ENCODE measurements at places on chromosomes 12 and 14.
A peak's percentile ranks its signal among the peaks of the same experiment; 100 is the strongest.

GRCh38 chr14:66850258-66850888 lies 338.9 kb upstream of the GARIN2 start:
- no peak for DNase-seq

- DNase-seq = no peak
Measured at GRCh38 chr12:42373669-42374068, 47.7 kb downstream of the PPHLN1 start.

DNA sequence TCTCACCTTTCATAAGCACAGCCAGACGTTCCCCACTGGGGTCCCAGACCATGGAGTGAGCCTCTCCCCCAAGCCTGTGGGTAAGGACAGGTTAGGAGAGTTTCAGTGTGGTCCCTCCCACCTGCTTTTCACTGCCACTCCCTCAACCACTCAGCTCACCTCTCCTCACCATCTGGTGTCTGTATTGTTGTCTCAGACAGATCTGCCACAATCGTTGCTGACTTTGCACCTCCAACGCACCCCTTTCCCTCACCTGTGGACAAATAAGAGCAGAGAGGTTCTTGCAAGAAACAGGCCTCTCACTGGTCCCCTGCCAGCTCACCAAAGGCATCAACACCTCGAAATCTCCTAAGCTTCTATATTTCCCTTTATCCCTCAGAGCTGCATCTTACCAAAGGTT lies 8.8 kb downstream of the MYG1 start:
- DNase-seq = no peak

DNA sequence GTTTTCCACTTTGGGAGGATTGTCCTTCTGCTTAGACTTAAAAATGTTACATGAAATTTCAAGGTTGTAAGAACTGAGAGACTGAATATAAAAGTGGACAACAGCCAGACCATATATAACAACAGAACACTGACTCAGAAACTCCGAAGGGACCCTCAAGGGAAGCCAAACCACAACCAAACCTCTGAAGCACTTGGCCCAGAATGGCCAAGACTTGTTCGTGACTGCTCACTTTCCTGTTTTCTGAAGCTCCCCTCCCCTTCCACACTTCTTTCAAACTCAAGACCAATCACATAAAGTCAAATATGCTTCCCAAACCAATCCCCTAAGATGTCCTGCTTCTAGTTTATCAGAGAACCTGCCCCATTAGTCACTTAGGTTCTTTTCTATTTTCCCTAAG lies 13.7 kb downstream of the OR6J1 start:
- no peak for DNase-seq

DNA sequence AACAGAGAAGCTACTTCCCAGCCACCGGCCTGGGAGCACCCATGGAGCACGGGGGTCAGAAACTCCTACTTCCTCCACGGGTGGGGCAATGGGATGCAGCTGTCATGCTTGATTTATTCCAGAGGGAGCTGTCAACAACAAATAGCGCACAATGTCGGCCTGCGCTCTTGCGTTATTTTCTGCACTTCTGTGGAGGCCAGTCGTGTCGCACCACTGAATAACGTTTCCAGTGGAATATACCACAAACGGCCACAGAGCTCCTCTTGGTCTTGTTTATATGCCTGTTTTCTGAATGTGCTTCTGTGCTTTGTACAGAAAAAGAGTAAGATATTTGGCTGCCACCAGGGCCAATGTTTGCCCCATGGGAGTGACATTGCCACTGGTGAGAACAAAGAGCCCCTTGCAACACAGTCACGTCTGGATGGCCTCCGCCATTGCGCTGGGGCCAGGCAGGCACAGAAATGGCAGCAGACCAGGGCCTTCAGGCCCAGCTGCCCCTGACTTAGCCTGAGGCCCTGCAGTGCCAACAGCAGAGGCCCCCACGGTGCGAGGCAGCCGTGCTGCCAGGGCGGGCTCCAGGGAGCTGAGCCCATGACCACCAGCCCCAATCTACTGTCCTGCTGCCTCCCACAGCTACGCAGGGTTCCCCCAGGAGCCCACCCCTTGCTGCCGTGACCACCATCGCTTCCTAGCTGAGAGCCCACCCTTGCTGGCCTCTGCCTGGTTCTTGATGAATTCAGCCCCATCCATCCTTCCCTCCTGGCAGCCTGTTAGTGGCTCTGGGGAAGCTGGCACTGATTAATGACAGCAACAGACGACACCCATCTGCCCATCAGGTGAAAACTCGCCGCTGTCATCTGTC lies 28.9 kb upstream of the TMEM179 start:
- DNase-seq = no peak

GRCh38 chr14:70803321-70804310 lies 5.7 kb downstream of the MAP3K9 start:
- no peak for DNase-seq

GRCh38 chr12:49662998-49663843 lies 39.9 kb downstream of the PRPF40B start:
- peak; percentile 94 for DNase-seq

- peak; percentile 20 for DNase-seq
Measured at GRCh38 chr14:64928239-64929013, 14.1 kb downstream of the GPX2 start.

- DNase-seq = no peak
Measured at GRCh38 chr12:100329800-100330199, 27.1 kb upstream of the SLC17A8 start.

DNA sequence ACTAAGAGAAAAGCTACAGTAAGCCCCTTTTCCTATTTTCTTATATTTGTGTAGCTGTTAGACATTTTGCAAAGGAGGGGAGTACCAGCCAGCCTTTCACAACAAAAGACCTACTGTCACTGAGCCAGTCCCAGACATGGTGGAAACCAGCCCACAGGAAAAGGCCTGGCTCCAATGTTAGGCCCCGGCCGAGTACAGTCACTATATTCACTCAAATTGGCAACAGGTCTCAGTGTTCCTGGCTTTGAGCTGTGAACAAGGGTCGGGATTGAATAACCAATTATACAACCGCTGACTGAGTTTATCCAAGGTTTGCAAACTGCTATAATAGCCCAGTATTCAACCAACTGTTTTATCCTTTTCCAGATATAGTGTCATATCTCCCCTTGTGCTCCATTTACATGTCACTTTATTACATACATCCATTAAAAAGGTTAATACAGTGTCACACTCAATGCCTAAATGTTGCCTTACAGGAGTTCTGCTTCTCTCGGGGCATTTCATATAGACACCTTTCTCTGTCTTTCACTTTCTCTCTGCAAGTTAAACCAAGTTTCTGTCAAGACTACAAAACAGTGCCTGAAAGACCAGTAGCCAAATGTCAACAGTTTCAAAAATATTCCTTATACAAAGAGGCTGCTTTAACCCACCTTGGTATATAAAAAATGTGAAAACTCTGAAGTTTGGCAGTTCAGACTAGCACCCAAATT lies 178.1 kb downstream of the SOX5 start:
- DNase-seq = no peak

DNA sequence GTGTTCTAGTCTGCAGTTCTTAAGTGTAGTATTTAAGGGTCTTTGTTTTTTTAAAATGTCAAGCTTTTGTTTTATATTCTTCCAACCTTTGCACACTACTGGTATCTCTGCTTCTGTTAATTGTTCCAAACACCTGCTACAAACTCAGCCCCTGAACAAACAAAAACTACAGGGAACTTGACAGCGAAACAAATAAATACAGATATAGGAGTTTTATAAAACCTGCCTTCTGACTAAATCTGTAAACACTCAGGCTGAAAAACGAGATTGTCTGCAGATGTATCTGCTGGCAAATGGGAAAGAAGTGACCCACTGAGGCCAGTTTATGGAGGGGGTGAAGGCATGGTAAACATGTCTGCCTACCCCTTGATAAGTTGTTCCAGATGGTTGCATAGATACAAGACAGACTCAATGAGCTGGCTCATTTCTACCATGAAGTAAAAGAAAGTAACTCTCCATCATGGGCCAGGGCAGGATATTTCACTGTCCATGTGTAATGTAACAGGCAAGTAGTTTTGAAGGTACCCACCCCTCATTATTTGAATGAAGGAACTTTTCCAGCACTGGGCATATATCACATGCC lies 75.6 kb downstream of the LMO3 start:
- DNase-seq = no peak

DNA sequence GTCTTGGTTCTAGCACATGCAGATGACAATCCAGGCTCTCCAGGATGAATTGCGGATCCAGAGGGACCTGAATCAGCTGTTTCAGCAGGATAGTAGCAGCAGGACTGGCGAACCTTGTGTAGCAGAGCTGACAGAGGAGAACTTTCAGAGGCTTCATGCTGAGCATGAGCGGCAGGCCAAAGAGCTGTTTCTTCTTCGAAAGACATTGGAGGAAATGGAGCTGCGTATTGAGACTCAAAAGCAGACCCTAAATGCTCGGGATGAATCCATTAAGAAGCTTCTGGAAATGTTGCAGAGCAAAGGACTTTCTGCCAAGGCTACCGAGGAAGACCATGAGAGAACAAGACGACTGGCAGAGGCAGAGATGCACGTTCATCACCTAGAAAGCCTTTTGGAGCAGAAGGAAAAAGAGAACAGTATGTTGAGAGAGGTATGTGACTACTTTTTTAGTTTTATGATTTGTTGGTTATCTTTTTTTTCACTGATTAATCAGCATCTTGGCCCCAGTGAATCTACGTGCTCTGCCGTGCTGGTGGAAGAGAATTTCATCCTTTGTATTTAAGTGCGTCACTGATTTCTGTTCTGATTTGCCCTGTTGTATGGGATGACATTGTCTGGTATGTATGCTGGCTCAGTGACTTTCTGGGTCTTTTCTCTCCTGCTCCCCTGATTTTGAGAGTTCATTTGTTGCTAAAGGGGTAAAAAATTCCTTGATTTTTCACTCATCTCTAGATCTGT lies 92.3 kb downstream of the ERC1 start:
- no peak for DNase-seq

DNA sequence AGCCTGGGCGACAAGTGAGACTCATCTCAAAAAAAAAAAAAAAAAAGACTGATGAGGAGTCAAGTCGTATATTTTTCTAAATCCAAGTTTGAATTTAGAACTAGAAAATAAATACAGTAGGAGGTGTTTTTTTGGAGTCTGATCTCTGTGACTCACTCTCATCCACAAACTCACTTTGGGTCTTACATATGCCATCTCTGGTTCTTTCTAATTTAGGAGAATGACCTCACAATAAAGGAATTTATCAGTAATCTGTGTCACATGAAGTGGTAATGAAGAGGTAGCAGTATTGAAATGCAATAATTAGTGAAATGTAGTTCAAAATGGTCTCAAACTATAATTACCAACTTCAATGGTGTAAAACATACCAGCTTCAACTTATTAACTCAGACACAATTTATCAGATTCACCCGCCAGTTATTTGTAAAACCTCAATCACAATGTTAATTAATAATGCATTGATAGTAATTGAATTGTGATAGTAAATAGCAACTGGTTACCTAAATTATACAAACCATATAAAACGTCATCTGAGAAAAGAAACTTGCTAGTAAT lies 4.4 kb upstream of the CFL2 start:
- no peak for DNase-seq

- DNase-seq = no peak
Measured at GRCh38 chr12:121184984-121185889, 24.7 kb upstream of the P2RX4 start.

DNA sequence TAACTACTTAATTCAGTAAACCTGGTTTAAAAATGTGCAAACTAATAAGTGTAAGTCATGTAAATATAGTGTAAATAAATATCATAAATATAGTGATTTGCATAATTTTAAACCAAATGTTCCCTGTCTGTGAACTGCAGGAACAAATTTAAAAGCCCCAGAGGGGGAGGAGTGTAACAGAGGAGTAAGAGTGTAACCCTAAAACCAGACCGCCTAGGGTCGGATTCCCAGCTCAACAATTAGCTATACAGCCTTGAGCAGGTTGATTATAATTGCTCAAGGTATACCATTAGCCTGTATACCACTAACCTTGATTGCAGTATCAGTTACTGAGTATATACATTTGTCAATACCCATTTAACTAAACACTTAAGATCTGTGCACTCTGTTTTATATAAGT lies 218.4 kb downstream of the ADAMTS20 start:
- no peak for DNase-seq

DNA sequence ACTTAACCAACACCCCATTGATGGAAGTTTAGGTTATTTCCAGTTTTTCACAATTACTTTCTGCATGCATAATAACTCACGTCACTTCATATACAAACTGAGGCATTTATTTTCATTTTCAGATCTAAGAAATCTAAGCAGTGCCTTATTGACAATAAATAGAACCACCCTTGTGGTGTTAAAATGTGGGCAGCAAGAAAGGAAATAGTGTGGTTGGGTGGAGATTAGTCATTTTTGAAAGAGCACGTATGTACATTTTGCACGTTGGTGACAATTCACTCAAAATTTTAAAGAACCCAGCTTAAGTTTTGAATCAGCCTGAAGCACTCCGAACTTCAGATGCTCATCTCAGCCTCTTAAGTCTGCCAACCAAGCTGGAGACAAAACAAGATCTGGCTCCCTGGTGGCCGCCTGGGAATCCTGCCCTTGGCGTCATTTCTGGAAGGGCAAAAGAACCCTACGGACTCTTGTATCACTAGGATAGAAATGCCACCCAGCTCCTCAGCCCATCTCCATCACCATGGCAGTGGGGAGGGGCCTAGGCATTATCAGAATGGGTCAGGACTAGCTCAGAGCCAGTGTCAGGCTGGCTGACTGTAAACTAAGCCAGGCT lies 89.5 kb upstream of the BCL2L14 start:
- DNase-seq = peak; percentile 26

- DNase-seq = no peak
Measured at GRCh38 chr12:132948146-132949066, 7.7 kb downstream of the ZNF605 start.

- peak; percentile 74 for DNase-seq
Measured at GRCh38 chr14:105093431-105094192, 28.4 kb upstream of the GPR132 start.

GRCh38 chr12:99910342-99910741 lies 74.4 kb downstream of the ANKS1B start:
- no peak for DNase-seq

- DNase-seq = peak; percentile 4
Measured at GRCh38 chr14:47226877-47227520, 448.4 kb downstream of the MDGA2 start.

GRCh38 chr12:55845361-55845760 lies 2.6 kb upstream of the MMP19 start:
- no peak for DNase-seq

DNA sequence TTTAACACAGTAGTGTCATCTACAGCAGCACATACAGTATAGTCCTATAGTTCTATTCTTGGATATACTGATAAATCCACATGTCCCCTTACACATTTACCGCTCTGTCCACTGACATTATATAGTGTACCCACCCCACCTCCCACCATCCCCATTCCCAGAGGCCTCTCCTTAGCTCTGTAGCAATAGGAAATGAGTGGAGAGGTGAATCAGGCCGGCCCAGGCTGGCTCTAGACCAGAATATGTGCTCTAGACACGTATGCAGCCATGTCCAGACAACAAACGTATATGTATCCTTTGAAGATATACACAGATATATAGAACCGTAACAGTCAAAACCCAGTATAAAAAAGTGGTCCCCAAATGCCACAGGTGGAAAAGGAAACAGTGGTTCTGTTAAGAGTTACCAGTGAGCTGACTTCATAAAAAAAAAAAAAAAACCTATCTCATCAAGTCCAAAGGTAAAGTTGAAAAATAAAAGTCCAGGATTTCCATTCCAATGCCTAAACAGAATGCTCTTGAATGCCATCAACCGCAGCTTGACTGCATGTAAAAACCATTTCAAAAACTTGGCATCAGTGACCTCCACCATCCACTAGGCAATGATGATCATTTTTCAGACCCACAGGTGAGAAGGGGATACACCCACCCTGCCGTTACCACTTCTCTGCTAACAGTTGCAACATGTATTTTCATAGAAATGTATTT lies 16.7 kb downstream of the EGLN3 start:
- DNase-seq = no peak

Measured in DND-41 (cell line).